ENCODE measurements at places on chromosomes 2 and 18. TPM values are rescaled to one million over a fixed set of nuclear protein-coding genes. Genes with fewer than 3 reads are reported as not detected.
A peak's percentile ranks its signal among the peaks of the same experiment; 100 is the strongest.

DNA sequence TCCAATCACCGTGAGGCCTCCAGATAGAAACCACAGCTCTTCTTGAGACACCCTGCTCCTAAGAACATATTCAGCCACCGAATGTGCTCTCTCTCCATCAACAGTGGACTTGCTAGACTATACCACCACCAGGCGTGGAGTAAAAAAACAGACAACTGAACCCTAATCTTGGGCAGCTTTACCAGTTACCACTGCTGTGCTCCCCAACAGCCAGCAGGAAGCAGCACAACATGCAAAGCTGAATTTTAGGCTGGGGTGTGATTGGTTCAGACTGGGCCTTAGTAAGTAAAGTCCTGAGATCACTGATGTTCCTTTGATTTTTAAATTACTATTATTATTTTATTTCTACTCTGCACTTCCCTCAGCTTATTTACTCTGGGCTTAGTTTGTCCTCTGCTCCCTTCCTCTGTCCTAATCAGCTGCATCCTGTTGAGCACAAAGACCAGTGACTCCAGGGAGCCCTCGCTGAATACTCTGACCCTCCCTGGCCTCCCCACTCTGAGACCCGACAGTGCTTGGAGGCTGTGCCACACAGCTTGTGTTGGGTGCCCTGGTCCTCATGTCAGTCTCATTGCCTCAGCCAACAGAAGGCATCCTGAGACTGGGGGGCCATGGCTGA lies 21.9 kb downstream of the MRPL35 start:
- DNase-seq: no peak

- DNase-seq: no peak
These were observed 123.2 kb downstream of the TRABD2A start for GRCh38 chr2:84757648-84758047.

ARHGAP25 gene
- 5.6 TPM for total RNA-seq

DNA sequence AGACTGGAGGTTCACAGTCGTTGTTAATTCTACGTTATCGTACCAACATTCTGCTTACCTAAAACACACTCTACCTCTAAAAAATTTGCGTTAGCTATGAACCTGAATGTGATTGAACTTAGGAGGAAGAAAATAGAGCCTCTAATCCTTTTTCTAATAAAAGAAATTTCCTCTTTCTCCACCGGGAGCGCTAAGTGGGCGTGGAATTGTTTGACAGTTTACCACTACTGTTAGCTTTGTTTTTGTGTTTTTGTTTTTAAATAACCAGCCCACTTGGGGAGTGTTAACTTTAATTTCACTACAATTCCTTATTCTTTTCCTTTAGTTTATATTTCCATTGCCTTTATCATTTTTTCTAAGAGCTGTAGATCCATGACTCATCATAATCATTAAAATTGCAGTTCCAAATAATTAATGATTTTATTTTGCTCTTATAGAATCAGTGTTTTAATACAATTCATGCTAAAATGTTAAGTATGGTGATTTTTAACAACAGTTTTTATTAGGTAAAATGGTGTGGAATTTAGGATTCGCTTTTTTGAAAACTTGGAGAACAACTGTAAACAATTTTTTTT lies 55.0 kb upstream of the ITM2C start:
- no peak for DNase-seq

GRCh38 chr18:49160079-49160930 lies 209.5 kb upstream of the SMAD7 start:
- no peak for DNase-seq

GRCh38 chr2:239905884-239906654 lies 119.1 kb downstream of the NDUFA10 start:
- no peak for DNase-seq

GRCh38 chr2:158825021-158825420 lies 29.9 kb downstream of the DAPL1 start:
- no peak for DNase-seq

DNA sequence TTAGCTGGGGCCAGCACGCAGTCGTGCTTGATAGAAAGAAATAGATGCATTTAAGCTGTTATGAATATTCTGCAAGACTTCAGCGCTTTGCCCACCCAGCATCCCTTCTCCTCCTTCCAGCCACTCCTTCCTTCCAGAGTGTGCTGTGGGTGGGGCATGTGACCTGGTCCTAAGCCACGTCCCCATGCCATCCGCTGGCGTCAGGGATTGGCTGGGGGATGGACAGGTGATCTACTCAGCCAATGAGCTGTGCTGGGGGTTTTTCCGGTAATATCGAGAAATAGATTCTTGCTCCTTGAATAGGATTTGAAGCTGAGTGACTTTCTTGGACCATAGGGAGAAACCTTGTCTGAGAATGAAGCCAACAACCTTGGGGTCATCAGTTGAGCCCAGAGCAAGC lies 4.8 kb upstream of the ZAP70 start:
- DNase-seq: peak; percentile 42

- no peak for DNase-seq
These were observed 67.8 kb downstream of the CIB4 start for GRCh38 chr2:26573241-26573925.

AMER3 gene
- not detected for total RNA-seq

CNDP1 gene
- not detected for total RNA-seq

SETBP1 gene
- 7.8 TPM for total RNA-seq

GRCh38 chr2:207895274-207895860 lies 125.7 kb upstream of the FZD5 start:
- no peak for DNase-seq

DNA sequence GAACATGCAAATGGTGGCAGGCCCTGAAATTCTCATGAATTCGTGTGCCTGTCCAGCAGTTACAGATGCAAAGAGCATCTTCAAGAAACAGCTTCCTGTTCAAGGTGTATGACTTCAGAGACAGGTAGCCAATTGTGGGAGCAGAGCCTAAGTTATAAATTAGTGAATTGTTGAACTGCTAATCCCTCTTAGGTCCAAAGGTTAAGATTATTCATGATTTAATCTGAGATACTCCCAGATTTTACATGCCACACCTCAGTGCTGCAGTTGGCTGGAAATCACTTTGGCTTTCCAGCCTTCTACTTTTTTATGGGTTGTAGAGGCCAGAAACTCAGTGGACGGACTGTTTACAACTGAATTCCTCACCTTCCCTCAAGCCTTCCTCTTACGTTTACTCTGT lies 247.8 kb downstream of the AGPS start:
- no peak for DNase-seq

SLC25A12 gene
- 26.0 TPM for total RNA-seq

- DNase-seq: no peak
These were observed 30.7 kb downstream of the DOCK10 start for GRCh38 chr2:225011585-225011984.

ADAM23 gene
- not detected for total RNA-seq

DNAH7 gene
- 0.08 TPM for total RNA-seq

DNA sequence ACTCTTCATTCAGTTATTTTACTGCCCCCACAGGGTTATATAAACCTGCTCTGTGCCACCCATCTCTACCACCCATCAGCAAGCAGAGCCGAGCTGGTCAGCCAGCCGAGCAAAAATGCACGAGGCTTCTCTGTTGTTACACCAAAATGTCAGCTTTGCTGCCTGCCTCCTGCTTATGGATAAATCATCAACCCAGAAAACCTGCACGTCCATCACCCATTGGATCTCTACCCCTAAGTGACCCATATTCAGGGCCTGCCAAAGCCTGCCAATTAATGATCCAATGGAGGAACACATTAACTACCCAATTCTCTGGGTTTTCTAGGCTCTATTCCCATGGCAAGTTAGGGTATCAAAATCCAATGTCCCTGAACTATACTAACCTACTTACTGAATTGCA lies 365.5 kb upstream of the ACVR2A start:
- DNase-seq: no peak

DNA sequence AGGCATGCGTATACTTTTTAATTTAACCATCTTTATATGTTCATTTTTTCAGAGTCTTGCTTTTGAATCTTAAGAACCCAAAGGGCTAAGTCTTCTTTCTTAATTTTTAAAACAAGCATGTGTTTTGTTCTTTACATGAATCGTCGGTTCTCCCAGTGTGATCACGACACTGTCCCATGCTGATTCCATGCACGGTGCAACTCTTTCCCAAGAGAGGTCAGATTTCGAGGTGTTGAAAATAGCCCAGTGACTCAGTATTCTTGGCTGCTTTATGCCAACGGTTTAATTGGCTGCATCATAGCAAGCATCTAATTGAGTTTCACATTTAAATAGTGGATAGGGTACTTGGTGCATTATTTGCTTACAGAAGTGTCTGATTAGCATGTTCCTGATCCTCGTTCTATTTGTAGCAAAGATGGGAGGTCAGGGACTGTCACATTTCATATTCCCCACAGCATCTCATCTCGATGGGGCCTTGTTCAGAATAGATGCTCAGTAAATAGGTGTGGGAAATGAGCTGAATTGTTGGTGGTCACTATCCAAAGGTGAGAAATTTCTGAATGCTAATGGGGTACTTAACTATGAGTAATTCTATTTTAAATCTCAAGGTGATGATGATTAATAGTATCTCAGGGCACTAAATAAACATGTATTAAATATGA lies 2.8 kb downstream of the NPAS2 start:
- no peak for DNase-seq

DNA sequence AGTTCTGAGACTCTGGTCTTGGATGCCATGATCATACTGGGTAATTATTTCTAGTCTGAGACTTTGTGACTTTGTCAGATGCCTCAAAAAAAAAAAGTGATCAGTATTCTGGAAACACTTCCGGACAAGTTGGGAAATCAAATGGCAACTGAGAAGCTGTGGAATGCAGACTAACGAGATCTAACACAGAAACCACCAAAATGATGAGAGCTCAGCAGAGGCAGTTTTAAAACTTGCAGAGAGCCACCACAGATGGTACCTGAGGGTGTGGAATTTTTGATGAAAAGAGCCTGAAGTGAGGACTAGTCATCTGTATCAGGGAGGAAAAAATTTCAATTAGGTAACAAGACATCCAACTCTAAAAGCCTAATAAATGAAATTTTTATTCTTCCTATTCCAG lies 5.5 kb upstream of the GPR75 start:
- no peak for DNase-seq

- no peak for DNase-seq
These were observed 3.7 kb upstream of the KHK start for GRCh38 chr2:27082773-27083409.

FAM161A gene
- total RNA-seq: 1.7 TPM

SNORC gene
- total RNA-seq: 27.2 TPM

- DNase-seq: no peak
These were observed 507.3 kb downstream of the RNF144A start for GRCh38 chr2:7424481-7424880.

GRCh38 chr2:74472945-74473258 lies 422 bp upstream of the MRPL53 start:
- DNase-seq: no peak

EIF2AK3 gene
- total RNA-seq: 16.4 TPM

DNA sequence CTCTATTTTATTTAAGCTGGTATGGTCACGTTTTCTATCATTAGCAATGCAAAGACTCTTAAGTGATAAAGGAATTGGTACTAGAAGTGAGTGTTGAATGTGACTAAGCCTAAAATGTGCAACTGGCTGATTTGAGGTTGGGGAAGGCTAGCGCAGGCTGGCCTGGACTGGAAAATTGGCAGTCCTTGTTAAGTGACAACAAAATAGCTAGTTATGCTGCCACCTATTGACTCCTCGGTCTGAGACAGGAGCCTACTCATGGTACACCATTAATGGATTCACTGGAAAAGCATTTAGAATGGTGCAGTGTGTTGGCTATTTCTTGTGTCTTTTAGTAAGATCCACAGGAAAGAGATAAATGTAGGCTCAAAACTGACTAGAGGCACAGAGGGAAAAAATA lies 5.7 kb upstream of the WIPF1 start:
- DNase-seq: no peak

DIS3L2 gene
- total RNA-seq: 26.4 TPM

DNA sequence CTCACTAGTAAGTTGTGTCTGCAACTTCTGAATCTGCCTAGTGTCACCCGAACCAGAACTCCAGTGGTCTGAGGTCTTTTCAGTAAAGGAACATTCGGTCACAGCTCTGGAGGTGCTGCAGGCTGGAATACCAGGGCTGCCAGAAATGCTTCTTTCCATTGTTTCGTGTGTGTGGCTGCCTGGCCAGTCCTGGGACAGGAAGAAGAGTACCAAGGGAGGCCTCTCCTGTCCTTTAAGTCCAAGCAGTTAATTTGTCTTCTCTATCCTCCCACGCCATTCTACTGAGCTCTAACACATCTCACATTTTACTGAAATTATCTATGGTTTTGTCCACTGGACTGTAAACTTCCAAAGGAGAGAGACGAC lies 196.0 kb downstream of the LNPK start:
- DNase-seq: no peak

DNA sequence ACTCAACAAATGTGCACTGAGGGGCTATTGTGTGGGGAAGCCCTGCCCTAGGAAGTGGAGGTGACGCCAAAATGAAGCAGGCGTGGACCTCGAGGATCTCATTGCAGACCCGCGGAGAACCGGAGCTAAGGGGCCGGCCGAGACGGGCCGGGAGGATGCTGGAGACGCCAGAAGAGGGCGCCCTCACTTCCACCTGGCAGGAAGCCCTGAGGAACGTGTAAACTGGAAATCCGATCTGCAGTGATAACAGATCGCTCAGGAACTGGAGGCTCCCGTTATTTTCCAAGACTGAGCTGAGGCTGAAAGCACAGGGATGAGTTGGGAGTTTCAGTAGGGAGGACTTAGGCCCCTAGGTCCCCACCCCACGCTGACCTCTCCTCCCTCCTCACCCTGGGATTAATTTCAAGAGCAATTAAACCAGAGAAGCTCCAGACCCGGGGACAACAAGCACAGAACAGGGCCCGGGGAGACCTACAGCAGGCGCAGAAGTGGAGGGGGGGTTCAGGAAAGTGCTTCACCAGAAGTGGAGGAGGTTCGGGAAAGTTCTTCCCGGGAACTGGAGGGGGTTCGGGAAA lies 7.7 kb upstream of the COL6A3 start:
- peak; percentile 75 for DNase-seq

- DNase-seq: no peak
These were observed 147.3 kb upstream of the UNC80 start for GRCh38 chr2:209624192-209624938.

DNA sequence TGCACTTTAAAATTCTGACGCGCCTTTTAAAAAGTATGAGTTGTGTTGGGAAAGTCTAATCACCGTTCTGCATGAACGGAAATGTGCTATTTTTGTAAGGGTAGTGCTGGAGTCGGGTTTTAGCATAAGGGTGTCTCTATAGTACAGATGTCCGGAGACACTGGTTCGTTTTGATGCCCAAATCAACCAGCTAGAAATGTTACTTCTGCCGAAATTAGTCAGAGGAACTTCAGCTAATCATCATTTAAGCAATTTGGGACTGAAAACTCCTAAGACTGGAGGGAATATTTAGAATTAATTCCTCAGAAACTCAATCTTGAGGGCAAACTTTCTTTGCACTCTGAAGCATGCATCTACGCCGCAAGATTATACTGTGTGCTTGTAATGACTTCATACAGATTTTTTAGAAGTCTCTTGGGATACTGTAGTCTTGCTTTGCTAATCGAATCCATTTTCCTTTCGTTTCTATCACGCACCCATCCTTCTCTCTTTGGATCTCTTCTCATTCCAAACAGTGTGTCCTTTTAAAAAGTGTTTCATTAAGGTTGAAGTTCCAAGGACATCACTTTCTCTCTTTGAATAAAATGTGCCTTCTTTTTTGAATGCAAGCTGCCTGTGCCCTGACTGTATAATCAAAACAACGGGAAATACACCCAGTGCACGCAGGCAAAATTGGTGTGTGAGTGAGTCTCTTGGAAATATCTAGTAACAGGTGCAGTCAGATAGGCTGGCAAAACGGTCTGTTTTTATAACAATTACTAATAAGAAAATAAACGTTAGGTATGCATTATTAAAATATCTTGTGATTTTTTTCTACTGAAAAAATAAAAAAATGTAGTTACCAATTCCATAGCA lies 270.9 kb upstream of the TCF4 start:
- DNase-seq: no peak

Measured in lower leg skin (tissue), 4 donors.